ENCODE measurements at places on chromosomes 6 and 20.

- DNase-seq = no peak
These were observed 958 bp downstream of the SERPINB1 start for GRCh38 chr6:2840749-2841061.

- no peak for DNase-seq
These were observed 47.8 kb downstream of the MAFB start for GRCh38 chr20:40641202-40641601.

DNA sequence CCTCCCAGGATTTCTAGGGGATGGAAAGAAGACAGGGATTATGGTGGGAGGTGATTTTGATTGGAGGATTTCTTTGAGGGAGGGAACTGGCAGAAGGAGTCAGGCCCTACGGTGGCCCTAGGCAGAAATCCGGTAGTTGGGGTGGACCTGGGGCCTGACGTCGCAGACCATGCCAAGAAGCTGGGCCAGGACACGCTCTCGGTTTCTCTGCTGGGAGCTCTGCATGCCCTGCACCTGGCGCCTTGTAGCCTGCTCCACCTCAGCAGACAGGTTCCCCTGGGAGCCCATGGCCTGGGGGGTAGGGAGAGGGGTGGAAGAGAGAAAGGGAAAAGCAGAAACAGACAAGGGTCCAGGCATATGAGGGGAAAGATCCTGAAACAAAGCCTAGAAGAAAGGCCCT is 1.1 kb downstream of the ATP6V1G2 start:
- no peak for DNase-seq

DNA sequence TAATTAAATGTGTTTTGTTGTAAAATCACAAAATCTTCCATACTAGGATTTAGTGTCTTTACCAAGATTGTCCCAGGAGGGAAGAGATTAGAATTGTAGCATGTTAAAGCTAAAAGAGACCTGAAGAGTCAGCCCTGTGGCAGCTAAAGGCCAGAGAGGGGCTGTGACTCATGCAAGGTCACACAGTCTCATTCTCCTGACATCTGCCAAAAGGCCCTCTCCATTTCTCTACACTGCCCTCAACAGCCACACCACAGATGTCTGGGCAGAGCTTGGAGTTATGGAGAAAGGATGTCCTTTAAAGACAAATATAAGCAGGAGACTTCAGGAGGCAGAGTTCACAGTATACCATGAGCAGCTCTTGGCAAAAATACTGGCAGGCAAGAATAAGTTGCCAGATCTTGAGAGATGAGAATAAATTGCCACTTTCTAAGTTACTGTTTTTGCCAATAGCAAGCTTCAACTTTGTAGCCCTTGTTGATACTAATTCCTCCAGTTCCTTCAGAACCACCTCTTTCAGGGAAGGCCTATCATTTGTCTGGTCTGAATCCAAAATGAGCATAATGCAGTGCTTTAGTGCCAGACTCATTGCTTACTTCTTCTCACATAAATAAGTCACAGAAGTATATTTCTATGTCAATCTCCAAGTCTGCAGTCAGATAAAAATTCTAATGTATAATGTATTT is 41.7 kb downstream of the AKIRIN2 start:
- DNase-seq = no peak

DNA sequence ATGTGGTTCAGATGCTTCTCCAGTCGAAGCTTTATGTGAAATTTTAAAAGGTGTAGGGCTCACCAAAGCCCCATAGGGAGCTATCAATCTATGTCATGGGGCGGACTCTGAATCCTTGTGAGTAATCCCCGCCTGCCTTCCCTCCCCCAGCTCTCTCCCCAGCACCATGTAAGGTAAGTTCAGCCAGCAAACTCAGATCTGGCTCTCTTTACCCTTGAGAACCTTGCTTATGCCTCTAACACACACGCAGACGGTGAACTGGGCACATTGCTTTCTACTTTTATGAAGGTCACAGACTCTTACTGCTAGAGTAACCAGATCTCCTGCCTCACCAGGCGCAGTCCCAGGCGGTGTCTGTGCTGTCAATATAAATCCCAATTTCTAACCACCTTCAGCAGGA is 82.6 kb upstream of the CNKSR3 start:
- DNase-seq = no peak

- DNase-seq = no peak
These were observed 1.2 kb downstream of the ELOVL2 start for GRCh38 chr6:11042750-11043377.

GRCh38 chr6:141829566-141830360 is 303.0 kb upstream of the GJE1 start:
- no peak for DNase-seq
